NCI-H2171 (cell line): ENCODE measurements at places on chromosomes 1 and 21.

DNA sequence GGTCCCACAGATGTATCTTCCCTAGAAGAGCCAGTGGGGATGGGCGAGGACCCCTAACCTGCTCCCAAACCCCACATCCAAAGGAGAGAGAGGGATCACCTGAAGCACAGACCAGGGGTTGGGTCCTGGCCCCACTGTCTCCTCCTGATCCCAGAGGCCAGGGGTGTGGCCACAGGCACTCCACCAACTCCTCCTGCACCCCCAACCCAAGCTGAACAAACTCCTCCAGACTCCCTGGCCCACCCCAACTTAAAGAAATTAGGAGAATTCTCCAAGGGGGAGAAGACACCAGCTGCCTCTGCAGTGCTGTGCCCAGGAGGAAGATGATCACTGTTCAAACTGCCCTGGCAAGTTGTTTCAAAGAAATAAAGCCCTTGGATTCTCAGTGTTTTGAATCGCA, 4.5 kb upstream of the PRAMEF12 start:
- DNase-seq = no peak

DNA sequence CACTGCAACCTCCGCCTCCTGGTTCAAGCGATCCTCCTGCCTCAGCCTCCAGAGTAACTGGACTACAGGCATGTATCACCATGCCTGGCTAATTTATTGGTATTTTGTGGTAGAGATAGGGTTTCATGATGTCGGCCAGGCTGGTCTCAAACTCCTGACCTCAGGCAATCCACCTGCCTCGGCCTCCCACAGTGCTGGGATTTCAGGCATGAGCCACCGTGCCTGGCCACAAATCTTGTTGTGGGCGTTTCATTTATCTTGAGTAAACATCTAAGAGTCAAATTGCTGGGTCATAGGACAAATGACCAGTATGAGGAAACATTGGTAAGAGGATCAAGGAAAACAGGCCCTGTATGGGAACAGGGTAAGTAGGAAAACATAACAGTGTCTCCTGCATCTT, 17.9 kb downstream of the TMEM200B start:
- DNase-seq = no peak

- DNase-seq = peak; percentile 73
Observed at GRCh38 chr1:50700214-50700613, 259.9 kb downstream of the FAF1 start.

DNA sequence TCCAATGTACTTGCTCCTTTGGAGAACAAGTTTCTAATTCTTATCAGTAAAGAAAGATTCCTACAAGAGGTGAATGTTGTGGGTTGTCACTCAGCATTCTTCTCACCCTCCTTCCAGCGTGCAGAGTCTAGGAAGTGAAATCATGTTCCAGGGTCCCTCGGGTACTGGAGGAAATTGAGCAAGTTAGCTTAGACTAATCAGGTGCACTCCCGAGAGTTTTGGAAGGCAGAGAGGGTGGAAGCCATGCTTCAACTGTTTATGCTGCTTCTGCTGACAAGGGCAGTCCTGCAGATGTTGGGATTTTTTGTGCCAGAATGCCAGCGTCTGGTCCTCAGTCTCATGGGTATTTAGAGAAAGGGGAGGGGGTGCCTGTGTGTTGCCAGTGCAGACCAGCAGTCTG, 5.3 kb upstream of the C1orf115 start:
- peak; percentile 80 for DNase-seq

DNA sequence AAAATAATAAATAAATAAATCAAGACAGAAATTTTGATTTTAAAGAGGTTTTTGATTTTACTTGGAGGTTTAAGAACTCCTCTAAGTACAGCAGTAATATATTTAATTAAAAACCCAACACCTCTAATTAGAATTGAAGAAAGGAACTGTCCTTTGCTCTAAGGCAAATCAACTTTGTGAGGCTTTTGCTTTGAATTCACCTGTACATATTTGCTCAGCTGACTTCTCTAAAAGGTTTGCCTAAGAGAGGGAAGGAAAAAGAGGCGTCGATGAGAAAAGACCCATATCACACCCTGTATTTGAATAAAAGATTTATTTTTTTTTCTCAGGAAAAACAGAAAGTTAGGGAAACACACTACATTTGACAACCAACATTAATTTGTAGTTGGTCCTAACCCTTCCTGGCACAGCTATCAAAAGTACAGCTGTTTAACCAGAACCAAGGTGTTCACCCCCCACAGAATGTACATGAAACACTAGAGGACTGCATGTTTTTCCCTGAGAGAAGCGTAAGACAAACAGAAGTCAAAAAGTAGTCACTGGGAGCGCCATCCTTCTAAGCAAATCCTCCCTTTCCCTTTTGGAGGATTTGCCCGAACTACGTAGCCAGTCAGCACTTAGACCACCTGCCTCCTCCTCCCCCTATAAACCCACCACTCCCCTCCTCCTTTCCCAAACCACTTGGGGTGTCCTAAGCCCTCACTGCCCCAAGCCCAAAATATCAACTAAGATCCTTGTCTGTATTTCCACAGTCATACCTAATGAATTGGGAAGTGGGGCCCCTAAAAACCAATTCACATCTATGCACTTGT, 4.9 kb downstream of the MCL1 start:
- no peak for DNase-seq

GRCh38 chr1:58968360-58968952, 184.6 kb upstream of the JUN start:
- DNase-seq = peak; percentile 77

- DNase-seq = peak; percentile 3
Observed at GRCh38 chr21:25385911-25386474, 221.3 kb downstream of the MRPL39 start.

GRCh38 chr1:54220004-54220811, 20.2 kb downstream of the MRPL37 start:
- peak; percentile 37 for DNase-seq

GRCh38 chr1:42742617-42743316, 2.7 kb upstream of the CLDN19 start:
- DNase-seq = no peak

DNA sequence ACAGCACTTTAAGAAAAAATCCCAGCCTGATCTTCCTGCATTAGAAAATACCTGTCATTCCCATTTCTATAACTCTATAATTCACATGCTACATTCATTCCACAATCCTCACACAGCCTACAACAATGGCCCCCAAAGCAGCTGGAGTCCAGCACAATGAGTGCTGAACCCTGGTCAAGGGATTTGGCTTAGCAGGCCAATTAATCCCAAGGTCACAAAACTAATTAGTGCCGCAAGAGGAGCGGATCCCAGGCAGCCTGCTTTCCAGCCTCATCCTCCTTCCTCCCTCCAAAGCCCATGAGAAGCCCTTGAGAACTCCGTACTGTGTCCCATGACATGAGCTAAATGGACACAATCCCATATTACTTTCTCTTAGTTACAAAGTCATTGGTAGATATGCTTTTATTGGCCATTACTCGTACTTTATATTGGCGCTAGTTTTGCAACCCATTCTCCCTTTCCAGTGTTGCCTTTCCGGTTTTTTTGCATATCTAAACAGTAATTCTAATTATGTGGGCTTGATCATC, 94.8 kb downstream of the DAB1 start:
- DNase-seq = no peak

GRCh38 chr1:108669679-108670078, 8.8 kb upstream of the HENMT1 start:
- DNase-seq = no peak

DNA sequence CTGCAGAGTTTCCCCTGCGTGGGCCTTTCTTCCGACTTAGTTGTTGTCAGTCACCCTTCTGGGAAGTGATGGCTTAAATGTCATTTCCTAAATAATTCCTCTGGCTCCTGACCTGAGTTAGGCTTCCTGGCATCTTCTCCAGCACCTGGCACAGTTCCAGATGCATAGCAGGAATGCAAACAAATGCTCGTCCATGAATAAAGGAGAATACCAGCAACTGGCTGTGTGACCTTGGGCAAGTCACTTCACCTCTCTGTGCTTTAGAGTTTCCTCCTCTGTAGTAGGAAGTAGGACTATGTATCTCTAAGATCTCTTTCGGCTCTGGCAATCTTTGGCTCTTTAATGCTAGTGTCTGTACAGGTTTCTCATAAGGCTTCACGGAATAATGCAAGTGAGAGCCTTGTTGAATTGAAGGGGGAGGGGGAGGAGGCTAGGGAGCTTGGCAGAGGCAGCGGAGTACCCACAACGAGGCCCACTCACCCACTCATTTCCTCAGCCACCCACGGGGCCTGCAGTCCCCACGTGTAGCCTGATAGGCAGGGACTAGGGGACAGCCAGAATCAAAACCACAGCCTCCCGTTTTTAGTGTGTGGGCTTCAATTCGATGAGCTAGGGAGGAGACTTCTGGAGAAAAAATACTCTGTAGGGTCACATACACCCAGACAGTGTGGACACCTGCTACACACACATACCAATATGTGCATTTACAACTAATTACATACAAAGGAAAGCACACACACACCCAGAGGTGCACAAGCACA, 48.1 kb downstream of the TENT5C start:
- no peak for DNase-seq

GRCh38 chr1:218101409-218101808, 183.7 kb upstream of the RRP15 start:
- DNase-seq = no peak

DNA sequence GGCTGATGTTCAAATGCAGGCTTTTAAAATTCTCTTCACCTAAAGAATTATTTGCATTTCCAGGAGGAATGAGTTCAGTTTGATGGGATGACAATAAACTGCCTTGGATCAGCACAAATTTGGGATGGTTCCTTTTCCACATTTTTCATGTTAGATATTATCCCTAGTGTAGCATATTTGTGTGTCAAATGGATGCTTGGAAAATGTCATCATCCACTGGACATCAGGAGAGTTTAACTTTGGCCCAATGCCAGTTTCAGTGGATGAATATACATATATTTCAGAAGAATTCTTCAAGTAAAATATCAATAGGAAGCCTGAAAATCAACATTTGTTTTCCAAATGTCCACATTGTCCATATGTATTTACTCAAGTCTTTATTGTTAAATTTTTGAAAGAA, 116.5 kb upstream of the COL24A1 start:
- DNase-seq = no peak

DNA sequence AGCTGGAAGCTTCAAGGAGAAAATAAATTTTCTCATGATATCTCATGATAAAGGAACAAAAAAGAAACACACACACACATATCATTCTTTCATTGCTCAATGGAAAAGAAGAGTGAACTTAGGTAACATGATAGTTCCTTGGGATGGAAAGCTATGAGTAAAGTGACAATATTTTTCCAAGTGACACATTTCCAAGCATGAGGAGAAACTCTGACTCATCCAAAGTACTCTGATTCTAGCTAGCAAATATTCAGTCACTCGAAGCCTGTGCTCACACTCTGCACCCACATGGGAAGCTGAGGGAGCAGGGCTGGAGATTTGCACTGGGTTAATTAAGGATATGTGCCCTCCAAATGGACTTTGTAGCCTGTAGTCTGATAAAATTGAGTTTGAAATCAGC, 222.4 kb downstream of the LRRC40 start:
- no peak for DNase-seq

- no peak for DNase-seq
Observed at GRCh38 chr1:219189021-219189824, 15.5 kb downstream of the LYPLAL1 start.

DNA sequence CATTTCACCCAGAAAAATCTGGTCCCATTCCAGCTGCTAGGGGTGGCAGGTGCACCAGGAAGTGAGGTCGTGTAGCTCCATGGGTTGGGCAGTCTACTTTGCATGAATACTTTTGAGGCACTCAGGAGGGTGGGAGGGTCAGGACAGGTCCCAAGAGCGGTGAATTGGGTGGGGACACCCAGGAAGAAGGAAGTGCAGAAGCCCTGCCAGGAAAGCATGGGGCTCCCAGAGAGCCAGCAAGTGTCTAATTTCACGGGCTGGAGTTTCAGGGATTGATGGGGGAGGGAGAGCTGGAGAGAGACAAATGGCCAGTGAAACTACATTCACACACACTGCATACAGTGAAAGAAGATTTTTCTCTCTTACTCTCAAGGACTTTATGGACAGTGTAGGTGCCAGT, 137.8 kb downstream of the GALNT2 start:
- no peak for DNase-seq

DNA sequence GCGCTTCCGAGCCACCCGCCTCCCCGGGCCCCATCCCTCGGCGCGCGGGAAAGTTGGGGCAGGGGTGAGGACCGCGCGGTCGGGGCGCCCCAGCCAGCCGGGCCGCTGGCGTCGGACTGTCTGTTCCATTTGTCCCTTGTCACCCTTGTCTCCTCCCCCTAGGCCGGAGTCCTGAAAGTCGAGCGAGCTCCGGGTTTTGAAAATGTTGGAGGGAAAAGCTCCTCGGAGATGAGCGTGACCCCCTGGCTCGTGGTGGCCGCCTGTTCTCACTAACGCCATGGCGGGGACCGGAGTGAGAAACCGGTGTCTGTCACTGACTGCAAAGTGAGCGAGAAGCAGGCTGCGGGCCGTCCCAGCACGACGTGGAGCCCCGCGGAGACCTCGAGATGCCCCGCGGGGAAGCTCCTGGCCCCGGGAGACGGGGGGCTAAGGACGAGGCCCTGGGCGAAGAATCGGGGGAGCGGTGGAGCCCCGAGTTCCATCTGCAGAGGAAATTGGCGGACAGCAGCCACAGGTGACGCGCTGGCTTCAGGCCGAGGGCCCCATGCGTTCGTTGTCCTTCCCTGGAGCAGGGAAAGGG, 491 bp downstream of the PER3 start:
- DNase-seq = no peak

- no peak for DNase-seq
Observed at GRCh38 chr1:156885314-156885713, 8.2 kb upstream of the PEAR1 start.

DNA sequence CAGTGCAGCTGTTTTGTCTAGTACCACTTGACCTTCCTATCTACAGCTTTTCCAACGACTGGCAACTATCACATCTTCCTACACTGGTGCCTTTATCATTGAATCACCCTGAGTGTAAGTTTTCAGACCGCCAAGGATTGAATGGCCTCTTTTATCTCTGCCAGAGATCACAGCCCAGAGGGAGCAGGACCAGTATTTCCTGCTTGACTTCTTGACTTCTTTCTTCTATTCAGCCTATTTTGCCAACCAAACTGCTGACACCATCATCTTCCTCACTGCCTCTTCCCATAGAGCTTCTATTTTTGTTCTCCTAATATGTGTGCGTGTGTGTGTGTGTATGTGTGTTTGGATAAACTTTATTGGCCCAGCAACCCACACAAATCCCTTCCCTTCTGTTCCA, 53.8 kb downstream of the SERBP1 start:
- DNase-seq = no peak

GRCh38 chr1:151860504-151861187, 7.1 kb upstream of the THEM5 start:
- DNase-seq = no peak

- DNase-seq = peak; percentile 93
Observed at GRCh38 chr1:183218971-183219615, 33.0 kb downstream of the LAMC2 start.

GRCh38 chr1:11943619-11944018, 9.1 kb downstream of the PLOD1 start:
- no peak for DNase-seq

- DNase-seq = no peak
Observed at GRCh38 chr1:27554759-27555699, 48.9 kb downstream of the AHDC1 start.

- DNase-seq = no peak
Observed at GRCh38 chr21:43325968-43326715, 100.8 kb downstream of the SIK1 start.
